ENCODE measurements at places on chromosomes 5 and 9. TPM values are rescaled to one million over a fixed set of nuclear protein-coding genes. Genes with fewer than 3 reads are reported as not detected.

DNA sequence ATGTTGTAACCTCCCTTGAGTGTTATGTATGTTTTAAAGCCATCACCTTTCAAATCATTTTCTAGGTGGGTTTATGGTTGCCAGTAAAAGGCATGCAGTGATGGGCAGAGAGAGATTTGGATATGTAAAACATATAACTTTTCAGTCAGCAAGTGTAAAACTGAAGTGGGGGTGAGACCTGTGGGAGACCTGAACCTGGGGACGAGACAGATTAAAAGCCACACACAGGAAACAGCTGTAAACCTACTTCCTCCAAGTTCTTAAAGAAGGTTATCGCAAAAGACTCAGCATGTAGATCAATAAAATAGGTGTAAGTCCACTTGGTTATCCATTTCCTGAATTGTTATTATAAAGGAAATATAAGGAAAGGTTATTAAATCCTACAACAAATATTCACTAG is 76.6 kb downstream of the YIPF5 start:
- no peaks in the 10 kb centered on the region for H3K36me3 ChIP-seq
- H3K4me3 ChIP-seq, result no peak overlapping the region
- no peaks in the 10 kb centered on the region for H3K27me3 ChIP-seq

DNA sequence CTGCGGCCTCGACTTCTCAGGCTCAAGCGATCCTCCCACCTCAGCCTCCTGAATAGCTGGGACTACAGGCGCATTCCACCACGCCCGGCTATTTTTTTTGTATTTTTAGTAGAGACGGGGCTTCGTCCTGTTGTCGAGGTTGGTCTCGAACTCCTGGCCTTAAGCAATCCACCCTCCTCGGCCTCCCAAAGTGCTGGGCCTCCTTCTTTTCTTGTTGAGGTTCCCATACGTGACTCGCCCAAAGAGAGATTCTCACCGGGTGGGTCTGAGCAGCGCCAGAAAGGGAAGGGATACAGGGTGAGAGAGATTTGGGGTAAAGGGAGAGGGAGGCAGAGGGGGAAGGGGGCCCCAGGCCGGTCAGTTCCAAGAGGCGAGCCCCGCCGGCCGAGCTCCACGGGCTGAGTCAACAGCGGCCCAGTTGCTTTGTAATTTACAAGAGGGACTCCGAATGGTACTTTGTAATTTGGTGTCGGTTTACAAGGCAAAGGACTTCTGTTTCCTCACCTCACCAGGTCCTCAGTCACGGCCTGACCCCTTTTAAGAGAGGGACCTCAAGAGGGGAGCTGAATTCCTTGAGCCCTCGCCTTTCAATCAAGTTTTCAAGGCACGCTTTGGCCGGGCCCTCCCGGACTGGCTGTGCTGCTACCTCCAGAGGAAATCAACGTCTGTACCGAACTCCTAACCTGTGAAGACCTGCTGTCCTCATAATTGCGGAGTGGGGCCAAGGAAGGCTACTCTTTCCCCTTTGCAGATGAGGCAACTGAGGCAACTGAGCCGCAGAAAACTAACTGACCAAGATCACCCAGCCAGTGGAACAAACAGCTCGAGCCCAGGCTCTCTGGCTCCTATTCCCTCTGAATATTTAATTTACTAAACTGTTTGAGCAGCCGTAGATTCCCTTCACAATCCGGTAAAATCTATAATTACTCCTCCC is 3.3 kb upstream of the DMRT2 start:
- H3K27ac ChIP-seq, result no peak overlapping the region
- H3K27me3 ChIP-seq, result peaks cover 83% of the 10 kb centered on the region
- peak overlapping the region; percentile 76 for H3K4me3 ChIP-seq
- no peak for DNase-seq
- peaks cover 41% of the 10 kb centered on the region for H3K4me1 ChIP-seq

- H3K4me3 ChIP-seq, result no peak overlapping the region
- H3K4me1 ChIP-seq, result no peaks in the 10 kb centered on the region
- H3K36me3 ChIP-seq, result no peaks in the 10 kb centered on the region
- no peak for DNase-seq
- no peak overlapping the region for H3K27ac ChIP-seq
These were observed 178.5 kb upstream of the PHYKPL start for GRCh38 chr5:178411083-178411482.

DNA sequence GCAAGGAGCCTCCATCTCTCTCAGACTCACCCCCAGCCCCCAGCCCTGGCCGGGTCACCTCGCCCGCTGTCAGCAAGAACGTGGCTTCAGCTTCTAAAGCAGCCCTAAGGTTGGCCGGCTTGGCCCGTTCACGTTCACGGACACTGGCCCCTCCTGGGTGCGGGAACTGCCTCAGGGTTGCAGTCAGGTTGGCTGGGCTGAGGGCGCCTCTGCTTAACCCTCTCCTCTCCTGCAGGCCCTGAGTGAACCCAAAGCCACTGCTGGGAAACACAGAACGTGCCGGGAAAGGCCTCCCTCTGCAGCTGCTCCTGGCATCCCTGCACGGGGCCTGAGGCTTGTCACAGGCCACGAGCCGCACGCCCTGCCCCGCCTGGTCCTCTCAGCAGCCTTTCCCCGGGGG is 40.1 kb upstream of the UBAC1 start:
- H3K4me3 ChIP-seq, result no peak overlapping the region
- H3K27me3 ChIP-seq, result no peaks in the 10 kb centered on the region
- no peak overlapping the region for H3K27ac ChIP-seq
- no peak for DNase-seq

DNA sequence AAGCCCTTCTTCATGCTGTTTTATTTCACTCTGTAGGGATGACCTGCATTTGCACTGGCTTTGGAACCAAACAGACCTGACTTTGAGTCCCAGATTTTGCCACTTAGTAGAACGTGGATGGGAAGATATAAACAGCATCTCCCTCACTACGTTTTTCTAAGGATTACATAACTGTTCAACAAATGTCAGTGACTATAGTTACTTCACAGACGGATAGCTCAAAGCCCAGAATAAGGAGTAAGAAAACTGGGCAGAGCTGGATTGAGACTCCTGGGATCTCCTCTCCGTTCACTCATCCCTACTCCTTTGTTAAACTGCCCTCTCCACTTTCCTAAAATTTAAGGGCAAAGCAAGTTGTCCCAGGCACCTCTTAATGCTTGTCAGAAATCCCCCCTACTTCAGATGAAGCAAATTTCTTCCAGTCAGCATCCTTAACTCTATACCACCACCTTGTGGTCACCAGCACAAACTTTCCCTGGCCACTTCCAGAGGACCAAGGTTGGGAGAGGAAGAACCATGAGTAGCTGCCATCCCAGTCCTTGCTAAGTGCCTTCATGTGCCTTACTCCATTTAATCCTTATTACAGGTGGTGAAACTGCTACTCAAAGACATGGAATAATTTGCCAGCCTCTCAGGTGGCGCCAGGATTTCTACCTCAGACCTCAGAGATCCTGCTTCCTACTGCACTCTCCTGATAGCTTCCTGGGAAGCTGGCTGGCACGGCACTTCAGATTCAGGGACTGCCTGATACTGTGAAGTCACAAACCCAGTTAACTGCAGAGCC is 38.4 kb downstream of the EGR1 start:
- peak overlapping the region; percentile 23 for H3K27ac ChIP-seq
- H3K4me1 ChIP-seq, result peaks cover 10% of the 10 kb centered on the region
- H3K4me3 ChIP-seq, result no peak overlapping the region
- H3K27me3 ChIP-seq, result no peaks in the 10 kb centered on the region
- no peak for DNase-seq
- H3K36me3 ChIP-seq, result peaks cover 14% of the 10 kb centered on the region

GRCh38 chr5:180282281-180282680 is 9.6 kb downstream of the MAPK9 start:
- no peaks in the 10 kb centered on the region for H3K27me3 ChIP-seq
- no peak overlapping the region for H3K27ac ChIP-seq
- H3K4me1 ChIP-seq, result peaks cover 4% of the 10 kb centered on the region
- H3K4me3 ChIP-seq, result no peak overlapping the region
- no peak for DNase-seq

DNA sequence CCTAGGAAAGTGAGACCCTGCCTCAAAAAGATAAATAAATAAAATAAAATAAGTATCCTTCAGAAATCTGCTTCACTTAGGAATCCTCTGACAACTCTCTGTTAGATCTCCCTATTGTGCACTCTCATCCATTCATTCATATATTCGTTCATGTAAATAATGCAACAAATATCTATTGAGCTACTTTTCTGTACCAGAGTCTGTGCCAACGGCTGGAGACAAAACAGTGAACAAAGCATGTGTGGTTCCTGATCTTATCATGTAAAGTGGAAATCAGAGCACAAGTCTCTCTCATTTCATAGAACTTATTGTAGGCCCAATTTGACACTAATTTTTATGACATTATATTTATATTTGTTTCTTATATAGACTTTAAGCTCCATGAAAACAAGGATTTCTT is 40.3 kb upstream of the DAB2 start:
- H3K27ac ChIP-seq, result no peak overlapping the region
- no peaks in the 10 kb centered on the region for H3K27me3 ChIP-seq
- peaks cover 4% of the 10 kb centered on the region for H3K4me1 ChIP-seq
- DNase-seq, result no peak

GRCh38 chr5:95590880-95591279 is 29.0 kb upstream of the GPR150 start:
- DNase-seq, result no peak
- peaks cover 10% of the 10 kb centered on the region for H3K4me1 ChIP-seq
- H3K4me3 ChIP-seq, result no peak overlapping the region

- H3K4me1 ChIP-seq, result no peaks in the 10 kb centered on the region
- DNase-seq, result peak; percentile 70
- H3K36me3 ChIP-seq, result no peaks in the 10 kb centered on the region
- peaks cover 7% of the 10 kb centered on the region for H3K27me3 ChIP-seq
- no peak overlapping the region for H3K27ac ChIP-seq
- H3K4me3 ChIP-seq, result no peak overlapping the region
These were observed 235.1 kb downstream of the GADD45G start for GRCh38 chr9:89839952-89840351.

GRCh38 chr9:8365466-8366160 is 566.0 kb upstream of the DMAC1 start:
- peaks cover 20% of the 10 kb centered on the region for H3K4me1 ChIP-seq
- H3K4me3 ChIP-seq, result no peak overlapping the region
- H3K36me3 ChIP-seq, result no peaks in the 10 kb centered on the region
- peak overlapping the region; percentile 44 for H3K27ac ChIP-seq

The PKD2L2 gene
- not detected for total RNA-seq

The PIP5KL1 gene
- total RNA-seq, result 2.9 TPM

The OMD gene
- total RNA-seq, result 31.1 TPM

The CA9 gene
- not detected for total RNA-seq

The RGS7BP gene
- total RNA-seq, result not detected

The FGF1 gene
- total RNA-seq, result 0.73 TPM

The F2R gene
- total RNA-seq, result 113 TPM

The SOX30 gene
- not detected for total RNA-seq

The CARD6 gene
- total RNA-seq, result 1.1 TPM

The SLC35D2 gene
- 18.3 TPM for total RNA-seq

All from osteocyte (in vitro differentiated cells).